ENCODE measurements at places on chromosomes 6 and 20.

- DNase-seq: peak; percentile 60
Observed at GRCh38 chr6:30781743-30782424, 37.5 kb upstream of the IER3 start.

DNA sequence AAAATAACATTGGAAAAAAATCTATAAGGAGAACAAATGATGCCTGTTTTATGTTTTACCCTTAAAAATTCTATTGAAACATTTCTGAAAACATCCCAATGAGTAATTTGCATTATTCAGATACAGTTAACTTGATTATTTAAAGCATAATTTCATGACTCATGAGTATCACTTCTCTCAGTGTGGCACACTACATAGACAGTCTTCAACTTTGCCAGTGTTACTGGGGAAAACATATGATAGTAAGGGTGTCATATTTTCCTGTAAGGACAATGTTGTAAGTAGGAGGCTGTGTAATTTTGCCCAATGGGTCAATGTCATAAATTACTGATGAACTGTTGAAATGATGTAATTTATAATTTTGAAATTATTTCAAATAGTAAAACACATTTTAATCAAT lies 125.5 kb downstream of the PHACTR1 start:
- DNase-seq: no peak

DNA sequence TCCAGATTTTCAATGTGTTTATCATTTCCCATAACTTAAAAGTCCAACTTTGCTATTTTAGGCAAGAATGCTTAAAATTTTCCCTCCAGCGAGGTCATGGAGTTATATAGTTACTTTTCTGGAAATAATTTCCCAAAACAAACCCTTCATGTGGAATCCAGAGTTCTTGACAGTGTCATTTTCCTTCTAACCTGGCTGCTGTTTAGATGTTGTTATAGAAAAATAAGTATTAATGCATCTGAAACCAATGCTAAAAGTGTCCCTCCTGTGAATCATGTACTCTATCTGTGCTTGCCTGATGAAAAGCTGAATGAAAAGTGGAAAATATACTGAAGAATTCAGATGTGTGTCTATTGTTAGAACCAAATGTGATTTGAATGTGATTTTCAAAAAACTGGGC lies 245.3 kb upstream of the HSF2 start:
- no peak for DNase-seq

- no peak for DNase-seq
Observed at GRCh38 chr6:38796006-38796405, 80.9 kb downstream of the DNAH8 start.

- DNase-seq: no peak
Observed at GRCh38 chr20:2705931-2706645, 13.5 kb downstream of the EBF4 start.

DNA sequence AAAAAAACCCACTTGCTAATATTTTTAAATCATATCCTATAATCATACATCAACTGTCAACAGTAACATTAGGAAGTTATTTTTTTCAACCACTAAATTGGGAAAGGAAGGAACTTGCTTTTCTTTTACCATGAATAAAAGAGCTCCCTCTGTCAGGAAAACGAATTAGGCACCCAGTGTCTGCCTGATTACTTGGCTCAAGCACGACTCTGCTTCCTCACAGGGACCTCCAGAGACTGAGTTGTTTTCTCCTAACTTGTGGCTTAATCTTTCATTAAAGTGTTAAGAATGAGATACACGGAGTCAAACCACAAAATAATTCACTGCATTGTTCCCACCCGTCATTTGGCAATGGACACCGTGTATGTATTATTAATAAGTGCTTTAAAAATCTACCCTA lies 1405.1 kb upstream of the EYS start:
- no peak for DNase-seq

All from activated naive CD8-positive, alpha-beta T cell treated with anti-CD3 and anti-CD28 coated beads, Interleukin-2, amount 50 U/mL, for 24 hours (primary cell).